B cell (primary cell): ENCODE measurements at places on chromosomes 3 and 15.

GRCh38 chr3:30720586-30721313 lies 114.3 kb downstream of the TGFBR2 start:
- DNase-seq = no peak

GRCh38 chr3:169818316-169818715 lies 5.6 kb upstream of the LRRC34 start:
- DNase-seq = no peak

- DNase-seq = no peak
These were observed 88.4 kb upstream of the TNFAIP8L3 start for GRCh38 chr15:51183076-51183475.

- DNase-seq = peak; percentile 26
These were observed 19.7 kb downstream of the TM4SF4 start for GRCh38 chr3:149494022-149494758.

- DNase-seq = no peak
These were observed 43.8 kb downstream of the FRMD4B start for GRCh38 chr3:69342074-69342473.

- DNase-seq = no peak
These were observed 38.6 kb upstream of the APH1B start for GRCh38 chr15:63238796-63239195.

- DNase-seq = no peak
These were observed 8.3 kb downstream of the BMF start for GRCh38 chr15:40100123-40100946.

- DNase-seq = no peak
These were observed 8.4 kb upstream of the EHD4 start for GRCh38 chr15:41980654-41981323.

DNA sequence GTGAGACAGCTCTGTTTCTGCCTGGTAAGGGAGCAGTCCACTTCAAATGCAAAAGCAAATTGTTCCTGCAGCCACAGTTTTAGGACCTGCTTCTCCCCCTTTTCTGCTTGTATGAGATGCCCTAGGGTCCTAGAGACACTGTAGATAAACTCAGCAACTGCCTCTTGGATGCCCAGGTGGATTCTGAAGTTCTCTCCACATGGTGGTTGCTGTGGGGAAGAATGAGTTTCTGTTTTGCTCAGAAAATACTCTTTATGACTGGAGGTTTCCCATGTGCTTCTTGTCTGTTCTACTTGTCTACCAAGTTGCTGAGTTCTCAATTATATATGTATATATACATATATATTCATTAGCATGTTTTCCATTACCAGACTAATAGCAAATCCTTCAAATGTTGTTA lies 5.6 kb upstream of the ZNF80 start:
- DNase-seq = no peak

GRCh38 chr15:78394026-78394425 lies 44.0 kb upstream of the IREB2 start:
- DNase-seq = no peak

DNA sequence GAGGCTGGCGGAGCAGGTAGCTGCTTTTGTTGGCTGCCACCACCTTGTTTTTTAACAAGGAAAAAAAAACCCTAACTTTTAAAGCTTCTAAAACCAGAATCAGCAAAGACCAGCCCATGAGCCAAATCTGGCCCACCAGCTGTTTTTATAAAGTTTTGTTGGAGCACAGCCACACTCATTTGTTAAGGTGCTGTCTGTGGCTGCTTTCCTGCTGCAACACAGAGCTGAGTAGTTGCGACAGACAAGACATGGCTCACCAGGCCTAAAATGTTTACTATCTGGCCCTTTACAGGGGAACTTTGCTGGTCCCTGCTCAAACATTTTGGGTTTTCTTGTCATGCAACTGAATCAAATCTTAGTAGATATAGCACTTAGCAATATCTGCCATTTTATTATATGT lies 18.9 kb downstream of the EFCAB12 start:
- DNase-seq = no peak

- DNase-seq = no peak
These were observed 300.2 kb downstream of the GABRB3 start for GRCh38 chr15:26472661-26473060.

GRCh38 chr15:48637639-48638038 lies 7.9 kb downstream of the FBN1 start:
- no peak for DNase-seq

DNA sequence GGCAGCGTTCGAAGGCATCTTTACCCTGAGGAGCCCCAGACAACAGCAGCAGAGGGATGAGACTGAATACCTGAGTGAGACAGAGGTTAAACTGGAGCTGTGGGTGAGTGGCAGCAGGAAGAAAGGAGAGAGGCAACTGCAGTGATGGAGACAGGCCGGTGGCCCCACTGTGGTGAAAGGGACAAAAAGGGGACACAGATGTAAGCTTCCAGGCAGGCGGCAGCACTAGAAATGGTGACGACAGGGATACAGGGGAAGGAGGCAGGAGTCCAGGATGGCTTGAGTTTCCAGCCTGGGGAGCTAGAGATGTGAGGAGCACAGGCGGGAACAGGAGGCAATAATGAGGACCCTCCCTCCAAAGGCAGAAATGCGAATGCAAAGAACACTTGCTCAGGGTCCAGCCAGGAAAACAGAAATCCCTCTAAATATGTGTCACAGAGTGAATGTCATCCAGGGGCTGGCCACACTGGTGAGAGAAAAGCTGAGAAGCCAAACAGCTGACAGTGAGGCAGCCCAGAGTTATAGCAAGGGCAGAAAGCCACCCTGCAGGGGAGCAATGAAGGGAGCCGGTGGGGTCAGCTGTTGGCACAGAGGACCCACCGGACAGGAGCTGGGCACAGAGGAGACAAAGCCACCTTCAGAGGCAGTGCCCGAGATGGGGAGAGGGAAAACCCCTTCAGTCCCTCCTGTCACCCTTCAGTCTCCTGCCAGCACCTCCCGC lies 70.1 kb downstream of the TBC1D2B start:
- no peak for DNase-seq

DNA sequence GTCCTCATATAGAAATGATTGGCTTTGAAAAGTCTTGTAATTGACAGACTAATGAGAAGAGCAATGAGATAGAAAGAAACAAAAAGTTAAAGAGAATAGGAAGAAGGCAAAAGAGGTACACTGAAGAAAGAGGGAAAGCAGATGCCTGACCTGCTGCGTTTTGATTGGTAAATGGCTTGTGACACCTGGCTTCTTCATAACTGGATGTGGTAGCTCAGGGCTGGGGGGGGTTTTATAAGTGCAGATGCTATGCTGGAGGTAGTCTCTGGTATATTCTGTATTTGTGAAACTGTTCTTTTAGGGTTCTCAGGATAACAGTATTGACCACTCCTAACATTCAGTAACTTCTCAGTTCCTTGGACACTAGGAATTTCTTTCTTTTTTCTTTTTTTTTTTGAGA lies 1.4 kb downstream of the STARD9 start:
- DNase-seq = peak; percentile 19

- DNase-seq = no peak
These were observed 1059.2 kb downstream of the ZPLD1 start for GRCh38 chr3:103494011-103494410.

DNA sequence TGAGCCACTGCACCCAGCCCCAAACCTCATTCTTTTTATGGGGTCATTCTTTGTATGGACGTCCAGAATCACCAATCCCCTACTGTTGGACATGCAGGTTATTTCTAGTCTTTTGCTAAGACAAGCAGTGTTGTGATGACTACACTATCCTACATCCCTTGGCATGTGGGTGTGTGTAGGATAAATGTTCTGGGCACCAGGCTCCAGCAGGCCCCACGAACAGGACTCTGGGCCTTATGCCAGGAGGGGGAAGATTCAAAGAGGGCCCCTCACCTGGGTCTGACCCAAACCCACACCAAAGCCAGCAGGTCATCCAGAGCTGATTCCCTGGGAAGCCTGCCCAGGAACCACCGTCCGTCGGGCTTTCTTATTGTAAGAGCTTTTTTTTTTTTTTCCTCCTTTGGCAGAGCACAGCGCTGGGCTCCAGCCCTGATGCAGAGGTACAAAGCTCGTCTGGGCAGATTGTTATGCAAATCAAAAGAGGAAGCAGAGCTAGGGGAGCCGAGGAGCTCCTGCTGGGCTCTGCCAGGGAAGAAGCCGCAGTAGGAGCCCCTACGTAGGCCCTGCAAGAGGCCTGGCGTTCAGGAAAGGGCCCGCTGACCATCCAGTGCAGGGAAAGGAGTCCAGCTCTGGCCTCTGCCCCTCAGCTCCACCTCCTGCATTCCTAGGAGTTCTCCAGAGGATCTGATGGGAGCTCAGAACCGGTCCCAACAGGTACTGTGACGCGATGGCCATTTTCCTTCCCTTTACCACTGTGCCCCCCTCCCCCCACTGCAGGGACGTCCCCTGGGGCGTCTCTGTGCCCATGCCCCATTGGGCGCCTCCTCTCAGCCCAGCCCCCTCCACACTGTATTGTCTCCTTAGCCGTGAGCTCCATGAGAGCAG lies 29.0 kb upstream of the FURIN start:
- DNase-seq = peak; percentile 74

- no peak for DNase-seq
These were observed 20.6 kb upstream of the RBM5 start for GRCh38 chr3:50068134-50068533.

DNA sequence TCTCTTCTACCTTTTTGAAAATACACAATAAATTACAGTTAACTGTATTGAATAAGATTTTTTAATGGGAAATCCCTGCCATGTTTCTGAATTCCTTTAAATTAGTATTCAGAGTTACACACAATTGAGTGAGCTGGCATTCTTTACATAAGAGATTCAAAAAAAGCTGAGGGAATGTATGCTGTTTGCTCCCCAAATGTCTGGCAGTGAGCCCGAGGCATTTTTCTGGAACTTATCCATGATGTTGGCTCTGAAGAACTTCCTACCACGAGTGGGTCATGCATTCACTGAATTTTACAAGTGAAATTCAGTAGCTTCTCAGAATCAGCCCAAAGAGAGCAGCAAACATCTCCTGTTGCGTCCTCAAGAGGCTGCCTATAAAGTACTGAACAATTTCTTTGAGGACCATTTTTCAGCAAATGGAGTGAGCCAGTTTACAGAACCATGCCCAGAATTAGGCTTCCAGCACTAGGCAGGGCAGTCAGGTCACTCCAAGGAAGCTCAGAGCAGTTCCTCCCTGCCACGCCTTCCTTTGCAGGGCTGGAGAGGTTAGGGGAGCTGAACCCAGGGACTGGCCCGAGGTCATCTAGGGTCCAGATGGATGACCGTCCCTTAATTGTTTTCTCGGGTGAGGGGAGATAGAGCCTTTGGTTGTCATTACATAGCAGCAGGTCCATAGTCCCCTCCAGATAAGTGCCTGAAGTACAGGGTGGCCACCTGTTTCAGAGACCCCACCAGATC lies 21.2 kb downstream of the GABRA5 start:
- DNase-seq = no peak

GRCh38 chr3:100662113-100662823 lies 47.0 kb upstream of the TFG start:
- no peak for DNase-seq

DNA sequence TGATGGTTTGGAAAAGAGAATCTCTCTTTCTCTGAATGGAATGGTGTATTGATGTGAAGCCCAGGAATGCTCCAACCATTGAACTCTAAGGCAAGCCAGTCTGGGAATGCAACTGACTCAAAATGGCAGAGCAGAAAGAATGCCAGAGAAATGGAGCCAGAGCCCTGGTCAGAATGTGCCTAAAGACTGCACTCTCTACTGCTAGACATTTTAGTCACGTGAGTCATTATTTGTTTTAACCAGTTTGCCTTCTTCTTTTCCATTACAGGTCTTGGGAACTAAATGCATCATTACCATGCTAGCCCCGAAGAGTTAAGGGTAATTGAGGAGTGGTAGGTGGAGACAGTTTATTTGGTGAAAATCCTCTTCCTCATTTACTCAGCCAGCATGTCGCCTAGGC lies 67.3 kb upstream of the TRIM42 start:
- DNase-seq = no peak

- no peak for DNase-seq
These were observed 347.7 kb downstream of the PLCL2 start for GRCh38 chr3:17232442-17232841.

GRCh38 chr3:49966233-49966942 lies 26.4 kb downstream of the RBM6 start:
- DNase-seq = no peak

GRCh38 chr3:167469381-167469780 lies 4.5 kb downstream of the SERPINI2 start:
- DNase-seq = no peak
